ENCODE measurements at places on chromosomes 5 and 9.

DNA sequence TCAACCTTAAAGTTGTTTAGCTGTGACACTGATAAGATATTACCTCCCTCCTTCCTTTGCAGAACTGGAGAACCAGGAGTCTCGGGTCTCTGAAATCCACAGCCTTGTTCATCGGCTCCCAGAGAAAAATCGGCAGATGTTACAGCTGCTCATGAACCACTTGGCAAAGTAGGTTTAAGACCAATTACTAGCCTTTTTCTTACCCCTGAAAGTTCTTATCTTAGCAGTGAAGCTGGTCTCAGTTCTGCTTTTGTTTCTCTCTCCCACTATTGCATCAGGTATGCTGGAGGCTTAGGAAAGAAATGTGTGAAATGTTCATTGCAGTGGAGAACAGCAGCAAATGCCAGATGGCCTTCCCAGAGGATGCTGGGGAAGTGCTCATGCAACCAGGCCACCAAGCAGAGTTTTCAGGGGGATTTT, 287.4 kb downstream of the ARHGAP26 start:
- DNase-seq = no peak

DNA sequence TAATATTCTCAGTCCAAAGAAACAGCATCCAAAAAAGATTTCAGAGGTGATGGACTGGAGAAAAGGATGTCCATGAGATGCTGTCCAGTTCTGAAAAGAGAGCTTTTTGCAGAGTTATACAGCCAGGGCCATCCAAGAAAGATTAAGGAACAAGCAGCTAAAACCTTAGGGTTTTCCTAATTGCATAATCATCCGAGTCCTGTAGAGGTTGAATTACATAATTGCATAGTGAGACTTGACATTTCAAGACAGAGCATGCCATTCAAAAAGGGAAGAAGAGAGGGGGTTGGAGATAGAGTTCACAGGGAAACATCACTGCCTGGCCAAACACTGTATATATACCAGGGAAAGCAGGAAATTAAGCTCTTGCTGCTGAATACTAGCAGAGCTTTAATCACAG, 1729.2 kb upstream of the WWC1 start:
- DNase-seq = no peak

GRCh38 chr9:134932606-134933005, 14.9 kb upstream of the FCN1 start:
- DNase-seq = no peak

DNA sequence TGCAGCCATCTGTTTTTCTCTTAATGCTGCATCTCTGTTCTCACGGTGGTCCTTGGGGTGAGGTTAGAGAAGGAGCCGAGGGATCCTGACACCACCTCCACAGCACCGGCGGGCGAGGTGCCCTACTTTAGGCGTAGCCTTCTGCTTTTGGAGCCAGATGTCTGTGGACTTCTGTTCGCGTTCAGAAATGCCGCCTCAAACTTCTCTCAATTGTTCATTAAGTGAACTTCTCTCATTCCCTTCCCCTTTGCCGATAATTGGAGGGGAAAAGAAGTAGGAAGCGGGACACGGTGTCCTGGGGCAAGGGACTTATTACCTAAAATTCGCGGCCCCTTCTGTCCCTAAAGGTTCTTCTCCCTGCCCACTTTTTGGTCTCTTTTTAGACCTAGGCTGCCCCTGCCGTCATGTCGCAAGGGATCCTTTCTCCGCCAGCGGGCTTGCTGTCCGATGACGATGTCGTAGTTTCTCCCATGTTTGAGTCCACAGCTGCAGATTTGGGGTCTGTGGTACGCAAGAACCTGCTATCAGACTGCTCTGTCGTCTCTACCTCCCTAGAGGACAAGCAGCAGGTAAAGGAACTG, 455 bp downstream of the KIF20A start:
- no peak for DNase-seq

- DNase-seq = no peak
Observed at GRCh38 chr5:9358961-9359685, 186.8 kb downstream of the SEMA5A start.

DNA sequence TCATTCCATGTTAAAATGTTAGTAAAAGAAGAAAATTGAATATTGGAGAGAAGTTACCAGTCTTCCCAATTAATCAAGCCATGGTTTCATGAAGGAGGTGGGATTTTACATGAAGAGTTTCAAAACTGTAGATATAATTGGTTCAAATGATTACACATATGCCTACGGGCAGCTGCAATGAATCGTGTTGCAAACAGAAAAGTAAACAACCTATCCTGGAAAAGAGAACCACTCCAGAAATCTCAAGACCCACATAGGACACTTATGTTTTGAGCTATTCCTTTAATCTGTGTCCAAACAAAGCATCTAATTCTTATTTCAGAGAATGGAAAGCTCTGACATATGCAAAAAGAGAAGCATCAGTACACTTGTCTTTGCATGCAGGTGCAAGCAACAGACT, 340.2 kb downstream of the NDUFS4 start:
- DNase-seq = no peak

GRCh38 chr9:120856700-120857099, 14.0 kb upstream of the PSMD5 start:
- DNase-seq = peak; percentile 62

GRCh38 chr5:31413030-31413812, 118.7 kb downstream of the DROSHA start:
- DNase-seq = no peak

DNA sequence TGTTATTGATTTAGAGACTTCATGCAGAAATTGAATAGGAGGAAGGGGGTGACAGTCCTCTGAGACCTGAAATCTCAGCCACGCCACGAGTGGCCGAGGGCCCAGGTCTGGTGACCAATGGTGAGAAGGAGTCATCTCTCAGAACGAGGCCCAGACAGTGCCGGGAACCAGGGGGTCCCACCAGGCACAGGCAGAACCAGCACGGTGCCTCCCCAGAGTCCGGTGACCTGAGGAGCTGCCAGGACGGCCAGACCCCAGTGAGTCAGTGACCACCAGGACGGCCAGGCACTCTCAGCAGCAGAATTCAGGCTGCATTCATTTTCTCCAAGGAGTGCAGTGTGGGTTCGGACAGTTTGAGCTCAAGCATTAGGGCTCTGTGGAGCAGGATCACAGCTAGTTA, 43.8 kb upstream of the NKD2 start:
- no peak for DNase-seq

GRCh38 chr5:176183321-176184074, 54.7 kb upstream of the SIMC1 start:
- no peak for DNase-seq

- DNase-seq = no peak
Observed at GRCh38 chr5:135119481-135119880, 85.5 kb upstream of the PITX1 start.

GRCh38 chr5:38650946-38651345, 94.5 kb upstream of the LIFR start:
- DNase-seq = no peak

GRCh38 chr5:108079753-108080152, 302.1 kb downstream of the FBXL17 start:
- no peak for DNase-seq

GRCh38 chr9:110799396-110799795, 130.8 kb downstream of the MUSK start:
- DNase-seq = no peak

DNA sequence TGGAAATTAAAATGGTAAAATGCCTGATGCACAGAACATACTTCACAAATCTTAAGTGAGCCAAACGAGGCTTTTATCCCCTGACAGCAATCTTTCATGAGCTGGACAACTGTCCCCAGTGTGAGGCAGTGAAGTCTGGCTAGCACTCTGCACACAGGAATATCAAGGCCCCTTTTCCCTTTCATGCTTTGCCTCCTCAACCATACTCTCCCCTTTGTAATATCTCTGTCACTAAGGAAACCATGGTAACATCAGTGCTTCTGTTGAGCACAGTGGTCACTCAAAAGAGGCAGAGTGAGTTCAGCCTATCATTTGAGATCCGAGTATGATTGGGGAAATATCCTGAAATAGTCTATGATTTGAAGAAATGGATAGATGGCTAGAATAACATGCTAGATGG, 318.3 kb downstream of the ENC1 start:
- DNase-seq = no peak

DNA sequence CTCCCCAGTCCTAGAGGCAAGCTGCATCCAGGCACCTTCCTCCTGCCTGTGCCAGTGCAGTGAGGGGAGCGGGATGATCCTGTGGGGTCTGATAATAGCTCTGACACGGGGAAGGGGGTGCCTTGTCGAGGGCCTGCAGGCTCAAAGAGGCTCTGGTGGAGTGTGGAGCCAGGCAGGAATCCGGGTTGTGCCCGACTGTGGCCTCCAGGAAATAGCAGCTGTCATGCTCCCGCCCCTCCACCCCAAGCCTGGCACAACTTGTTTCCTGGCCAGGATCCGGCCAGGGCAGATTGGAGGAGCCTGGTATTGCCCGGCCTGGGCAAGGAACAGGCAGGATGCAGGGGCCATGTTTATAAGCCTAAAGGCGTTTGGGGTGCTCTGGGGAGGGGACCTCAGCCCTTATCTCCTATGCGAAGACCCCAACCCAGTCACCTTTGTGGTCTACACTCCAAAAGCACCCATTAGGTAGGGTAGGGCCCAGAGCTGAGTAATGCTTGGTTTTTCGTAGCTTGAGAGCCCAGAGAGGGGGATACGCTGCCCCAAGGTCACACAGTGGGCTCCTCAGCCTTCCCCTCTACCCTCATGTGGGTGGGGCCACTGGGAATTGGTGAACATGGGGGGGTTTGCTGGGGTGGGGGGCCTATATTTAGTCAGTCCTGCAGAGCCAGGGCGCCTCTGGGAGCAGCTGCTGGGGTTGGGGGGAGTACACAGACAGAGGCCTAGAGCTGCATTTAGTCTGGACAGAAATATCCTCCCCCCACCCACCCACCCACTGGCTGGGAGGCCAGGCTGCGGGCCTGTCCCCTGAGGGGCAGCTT, 12.2 kb downstream of the CXXC5 start:
- peak; percentile 87 for DNase-seq

DNA sequence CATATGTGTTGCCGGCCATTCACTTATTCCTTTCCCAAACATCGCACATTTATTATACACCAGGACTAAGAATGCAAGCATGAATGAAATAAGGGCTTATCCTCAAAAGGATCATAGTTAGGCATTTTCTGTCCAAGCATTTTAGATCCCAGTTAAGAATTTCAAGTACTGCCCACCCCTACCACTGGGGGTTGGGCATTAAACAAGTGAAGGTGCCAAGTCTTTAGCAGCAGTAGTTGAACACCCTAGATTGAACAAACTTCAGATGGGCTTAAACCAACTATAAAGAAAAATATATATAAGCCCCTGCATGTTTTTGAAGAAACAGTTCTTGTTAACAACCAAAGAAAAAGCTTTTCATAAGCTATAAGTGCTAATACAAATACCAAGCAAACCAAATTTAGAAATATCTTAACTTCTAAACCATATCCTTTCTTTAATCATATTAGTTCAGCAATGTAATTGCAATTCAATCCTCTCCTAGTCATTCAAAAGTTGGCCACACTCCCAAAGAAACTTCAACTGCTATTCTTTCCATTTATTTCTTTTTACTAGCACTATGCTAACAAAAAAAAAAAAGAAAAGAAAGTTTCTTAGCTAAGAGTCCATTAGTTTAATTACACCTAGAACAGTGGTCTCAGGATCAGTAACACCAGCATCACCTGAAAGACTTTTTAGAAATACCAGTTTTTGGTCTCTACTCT, 149.8 kb downstream of the MLLT3 start:
- no peak for DNase-seq

GRCh38 chr5:36261186-36261585, 19.5 kb upstream of the NADK2 start:
- no peak for DNase-seq

DNA sequence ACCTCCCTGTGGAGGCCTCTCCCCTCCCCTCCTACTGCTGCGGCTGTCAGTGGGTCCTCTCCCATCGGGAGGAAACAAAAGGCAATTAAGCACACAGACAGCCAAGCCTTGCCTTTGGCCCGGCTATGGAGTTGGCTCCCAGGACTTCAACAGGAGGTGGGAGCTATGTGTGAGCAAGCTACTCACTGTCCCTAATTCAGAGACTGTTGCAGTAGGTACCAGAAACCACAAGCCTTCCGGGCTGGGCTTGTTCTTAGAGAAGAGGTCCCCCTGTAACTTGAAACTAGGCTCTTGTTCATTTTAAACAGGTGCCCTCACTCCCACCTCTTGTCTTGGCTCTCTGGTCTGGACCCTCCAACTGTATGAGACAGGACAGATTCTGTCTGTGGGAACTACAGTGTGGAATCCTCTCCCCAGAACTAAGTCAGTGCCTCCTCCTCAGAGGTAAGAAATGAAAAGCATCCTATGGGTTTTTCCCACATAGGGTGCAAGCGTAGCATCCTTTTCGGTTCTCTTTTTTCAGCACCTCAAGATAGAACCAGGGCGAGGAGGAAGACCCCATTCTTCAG, 561.1 kb downstream of the EBF1 start:
- DNase-seq = no peak

GRCh38 chr5:141373673-141374317, at the start of gene PCDHGA6:
Gene PCDHGA6 (plus strand): TSS chr5:141373891. CDS start chr5:141374084, 193 bp downstream.
- no peak for DNase-seq

DNA sequence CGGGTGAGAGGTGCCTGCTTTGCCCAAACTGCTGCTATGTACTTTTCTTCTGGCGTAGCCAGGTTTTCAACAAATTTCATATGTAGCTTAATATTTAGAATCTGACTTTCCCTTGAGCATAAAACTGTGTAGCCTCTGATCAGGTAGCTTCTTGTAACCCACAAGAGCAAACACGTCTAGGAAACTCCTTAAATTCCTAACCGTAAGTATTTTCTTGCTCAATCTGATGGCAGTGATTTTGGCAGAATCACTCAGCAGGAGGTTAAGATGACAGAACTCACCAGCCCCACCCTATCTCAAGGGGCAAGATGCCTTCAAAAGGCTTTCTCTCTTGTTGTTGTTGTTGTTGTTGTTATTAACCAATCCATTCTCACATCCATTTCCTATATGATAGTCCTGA, 20.8 kb downstream of the CKMT2 start:
- no peak for DNase-seq

- DNase-seq = no peak
Observed at GRCh38 chr9:113817171-113817570, 58.9 kb upstream of the ZNF618 start.

DNA sequence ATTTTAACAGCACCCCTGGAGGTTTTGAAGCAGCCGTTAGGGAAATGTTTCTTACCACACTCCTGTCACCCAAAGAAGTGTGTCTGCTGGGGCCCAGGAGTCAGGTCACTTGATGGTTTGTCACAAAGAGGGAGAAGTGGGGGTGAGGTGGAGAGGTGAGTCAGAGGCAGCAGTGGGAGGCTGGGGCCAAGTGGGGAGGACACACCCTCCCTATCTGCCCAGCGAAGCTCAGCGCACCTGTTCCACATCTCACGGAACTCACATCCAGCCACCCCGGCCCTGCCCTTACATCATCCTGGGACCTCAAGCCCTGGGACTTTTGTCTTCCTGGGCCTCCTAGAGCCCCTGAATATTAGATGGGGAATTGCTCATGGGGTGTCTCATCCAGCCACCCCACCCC, 171.1 kb upstream of the SMIM23 start:
- DNase-seq = no peak

DNA sequence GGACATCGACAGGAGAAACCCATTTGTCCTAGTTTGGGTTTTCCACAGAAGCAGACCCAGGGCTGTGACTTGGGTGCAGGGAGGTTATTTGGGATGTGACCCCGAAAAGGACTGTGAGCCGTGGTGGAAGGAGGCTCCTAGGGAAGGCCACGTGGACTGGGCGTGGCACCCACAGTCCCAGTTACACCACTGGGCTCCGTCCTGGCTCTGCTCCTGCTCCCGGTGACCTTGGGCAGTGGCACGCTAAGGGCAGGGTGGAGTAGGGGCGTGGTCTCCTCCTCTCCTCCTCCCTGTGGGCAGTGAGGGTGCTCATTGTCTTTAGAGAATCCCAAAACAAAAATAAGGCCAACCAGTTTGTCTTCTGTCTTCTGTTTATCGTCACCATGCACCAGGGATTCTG, 190.1 kb downstream of the GADD45G start:
- DNase-seq = no peak

GRCh38 chr5:9069650-9070049, 476.2 kb downstream of the SEMA5A start:
- no peak for DNase-seq
